SK-MEL-5 (cell line): ENCODE measurements at places on chromosomes 2 and 18.
A peak's percentile ranks its signal among the peaks of the same experiment; 100 is the strongest.

- peak; percentile 100 for DNase-seq
These were observed 32.2 kb downstream of the QPCT start for GRCh38 chr2:37376421-37377186.

DNA sequence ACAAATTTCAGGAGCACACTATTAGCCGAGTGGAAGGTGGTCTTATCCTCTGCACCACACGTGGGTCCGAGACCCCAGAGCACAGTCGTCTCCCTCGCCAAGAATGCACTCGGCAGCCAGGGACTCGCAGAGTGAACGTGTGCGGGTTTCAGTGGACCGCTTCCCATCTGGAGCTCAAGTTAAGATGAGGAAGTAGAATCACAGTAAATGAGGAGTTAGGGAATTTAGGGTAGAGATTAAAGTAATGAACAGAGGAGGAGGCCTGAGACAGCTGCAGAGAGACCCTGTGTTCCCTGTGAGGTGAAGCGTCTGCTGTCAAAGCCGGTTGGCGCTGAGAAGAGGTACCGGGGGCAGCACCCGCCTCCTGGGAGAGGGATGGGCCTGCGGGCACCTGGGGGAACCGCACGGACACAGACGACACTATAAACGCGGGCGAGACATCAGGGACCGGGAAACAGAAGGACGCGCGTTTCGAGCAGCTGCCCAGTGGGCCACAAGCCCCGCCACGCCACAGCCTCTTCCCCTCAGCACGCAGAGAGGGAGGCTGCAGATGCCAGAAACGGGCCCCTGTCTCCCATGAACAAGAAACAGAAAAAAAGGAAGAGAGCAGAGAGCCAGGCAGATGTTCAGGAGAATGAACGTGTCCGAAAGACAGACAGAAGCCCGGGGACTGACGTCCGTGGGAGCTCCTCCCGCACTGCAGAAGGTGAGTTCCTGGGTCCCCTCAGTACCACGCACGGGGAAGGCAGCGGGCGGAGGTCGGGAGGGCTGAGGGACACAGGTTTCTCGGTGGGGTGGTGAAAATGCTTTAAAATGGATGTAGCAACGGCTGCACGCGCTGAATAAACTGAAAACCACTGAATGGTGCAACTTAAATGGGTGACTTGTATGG, 5.4 kb upstream of the KCNG2 start:
- no peak for DNase-seq

GRCh38 chr2:16167451-16167861, 227.1 kb downstream of the MYCN start:
- DNase-seq, result no peak

GRCh38 chr2:174209325-174209724, 39.0 kb downstream of the OLA1 start:
- no peak for DNase-seq

DNA sequence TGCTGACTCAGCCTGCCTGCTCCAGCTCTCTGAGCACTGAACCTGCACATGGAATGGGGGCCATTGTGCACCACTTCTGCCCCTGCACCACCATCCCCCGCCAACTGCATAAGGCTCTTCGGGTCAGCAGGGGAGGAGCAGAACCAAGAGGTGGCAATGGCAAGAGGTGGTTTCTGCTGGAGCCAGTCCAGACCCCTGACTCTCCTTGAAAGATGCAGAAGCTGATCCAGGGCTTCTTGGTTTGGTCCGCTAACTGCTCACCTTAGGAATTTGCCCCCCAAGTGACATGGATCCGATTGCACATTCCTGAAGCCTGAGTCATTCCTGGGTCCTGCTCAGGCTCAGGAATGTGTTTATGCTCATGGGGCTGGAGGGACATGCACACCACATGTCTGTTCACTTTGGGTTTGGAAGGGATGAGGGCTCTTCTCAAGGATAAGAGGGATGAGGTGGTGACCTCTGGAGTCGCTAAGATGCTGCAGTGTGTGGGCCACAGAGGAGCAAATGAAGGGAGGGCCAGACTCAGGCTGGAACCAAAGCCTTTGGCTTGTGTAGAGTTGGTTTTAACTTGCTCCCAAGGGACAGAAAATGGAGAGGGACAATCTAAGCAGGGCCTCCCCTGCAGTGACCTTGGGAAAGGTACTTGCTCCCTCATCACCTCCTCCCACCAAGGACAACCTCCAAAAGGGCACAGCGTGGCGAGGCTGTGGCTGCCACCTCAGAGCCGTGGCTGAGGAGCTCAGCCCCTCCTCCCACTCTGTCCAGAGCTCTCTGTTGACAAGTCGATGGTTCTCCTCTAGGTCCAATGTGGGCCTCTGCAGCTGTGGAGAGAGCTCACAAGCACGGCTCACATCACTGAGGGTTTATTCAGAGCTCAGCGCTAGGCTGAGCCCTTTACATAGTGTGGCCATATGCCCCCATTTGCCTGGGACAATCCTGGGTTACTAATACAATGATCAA, 66.2 kb downstream of the HS1BP3 start:
- peak; percentile 46 for DNase-seq

DNA sequence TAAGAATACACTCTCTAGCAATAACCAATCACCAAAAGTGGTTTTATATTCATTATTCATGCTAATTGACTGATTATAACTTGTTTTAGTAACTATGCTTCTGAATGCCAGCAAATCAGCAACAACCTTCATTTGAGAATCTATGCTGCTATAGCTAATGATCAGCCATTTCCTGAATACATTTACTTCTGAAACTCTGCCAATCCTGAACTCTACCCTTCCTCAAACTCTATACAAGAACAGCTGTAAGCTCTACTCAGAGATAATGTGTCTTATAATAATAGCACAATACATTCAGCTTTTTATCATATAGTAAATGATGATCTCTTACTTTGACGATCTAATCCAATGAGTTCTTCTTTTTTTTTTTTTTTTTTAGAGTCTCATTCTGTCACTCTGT, 85.7 kb upstream of the EPAS1 start:
- DNase-seq, result no peak

DNA sequence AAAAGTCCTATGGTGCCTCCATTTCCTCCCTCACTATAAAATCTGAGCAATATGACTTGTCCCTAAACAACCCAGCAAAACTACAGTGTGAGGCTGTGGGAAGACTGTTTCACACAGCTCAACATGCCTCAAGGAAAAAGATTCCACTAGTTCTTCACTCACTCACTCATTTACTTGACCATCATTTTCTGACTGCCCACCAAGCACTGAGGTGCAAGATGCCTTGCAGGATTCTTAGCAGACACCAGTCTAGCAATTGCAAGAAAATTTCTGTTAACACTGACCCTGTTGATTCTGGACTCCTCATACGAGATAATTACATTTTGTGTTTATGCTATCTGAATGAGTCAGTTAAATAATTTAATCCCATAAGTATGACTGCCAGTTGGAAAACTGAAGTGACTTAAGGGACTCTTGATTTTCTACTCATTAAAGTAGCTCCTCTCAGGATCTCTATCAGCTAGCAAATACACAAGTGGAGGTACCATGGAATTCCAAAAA, 51.9 kb upstream of the PCBP1 start:
- DNase-seq, result no peak

GRCh38 chr2:102848366-102848839, 86.6 kb downstream of the TMEM182 start:
- peak; percentile 88 for DNase-seq

DNA sequence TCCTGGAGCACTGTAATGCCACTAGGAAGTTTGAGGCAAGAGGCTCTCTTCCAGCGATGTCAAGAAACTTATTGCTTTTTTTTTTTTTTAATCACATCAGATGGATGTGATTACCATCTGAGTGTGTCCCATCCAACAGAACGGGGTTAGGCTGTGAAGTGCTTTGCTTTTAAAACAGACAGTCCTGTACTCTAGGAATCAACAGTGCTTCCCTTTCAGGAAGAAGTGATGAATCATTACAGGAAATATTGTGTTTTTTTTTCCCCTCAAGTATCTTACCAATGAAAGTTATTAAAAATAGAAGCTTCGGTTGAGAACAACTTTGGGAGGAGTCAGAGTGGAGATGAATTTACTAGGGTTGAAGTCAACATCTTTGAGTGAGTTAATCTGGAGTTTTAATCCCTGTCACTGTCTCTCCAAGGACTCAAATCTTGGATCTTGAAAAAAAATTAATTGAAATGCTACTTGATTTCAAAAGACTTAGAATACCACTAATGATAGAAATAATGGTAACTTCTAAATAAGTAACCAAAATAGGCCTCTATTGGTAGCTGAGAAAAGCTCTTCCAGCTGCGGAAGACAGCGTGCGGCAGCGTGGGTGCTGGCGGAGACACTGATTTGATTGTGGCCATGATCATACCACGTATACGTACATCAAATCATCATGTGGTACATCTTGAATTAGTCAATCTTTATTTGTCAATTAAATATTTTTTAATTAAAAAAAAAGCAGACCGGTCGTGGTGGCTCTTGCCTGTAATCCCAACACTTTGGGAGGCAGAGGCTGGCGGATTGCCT, 45.5 kb downstream of the GATA6 start:
- peak; percentile 24 for DNase-seq

GRCh38 chr18:33532978-33533377, 45.0 kb upstream of the ASXL3 start:
- DNase-seq, result no peak

DNA sequence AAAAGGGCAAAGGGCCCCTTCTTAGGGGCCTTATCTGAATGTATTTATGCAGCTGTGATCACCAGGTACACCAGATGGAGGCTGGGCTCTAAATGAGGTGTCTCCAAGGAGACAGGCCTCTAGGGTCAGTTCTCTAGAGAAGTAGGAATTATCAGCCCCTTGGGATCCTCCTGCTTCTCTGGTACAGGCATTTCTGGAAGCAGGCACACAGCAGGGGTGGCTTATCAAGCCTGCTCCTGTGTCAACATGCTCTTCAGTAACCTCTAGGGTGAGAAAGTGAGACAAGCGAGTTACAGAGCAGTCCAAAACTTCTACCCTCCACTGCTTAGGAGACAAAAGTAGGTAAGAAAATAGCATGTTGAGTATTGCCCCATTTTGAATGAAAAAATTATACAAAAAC, 13.8 kb downstream of the TPGS2 start:
- DNase-seq, result no peak

DNA sequence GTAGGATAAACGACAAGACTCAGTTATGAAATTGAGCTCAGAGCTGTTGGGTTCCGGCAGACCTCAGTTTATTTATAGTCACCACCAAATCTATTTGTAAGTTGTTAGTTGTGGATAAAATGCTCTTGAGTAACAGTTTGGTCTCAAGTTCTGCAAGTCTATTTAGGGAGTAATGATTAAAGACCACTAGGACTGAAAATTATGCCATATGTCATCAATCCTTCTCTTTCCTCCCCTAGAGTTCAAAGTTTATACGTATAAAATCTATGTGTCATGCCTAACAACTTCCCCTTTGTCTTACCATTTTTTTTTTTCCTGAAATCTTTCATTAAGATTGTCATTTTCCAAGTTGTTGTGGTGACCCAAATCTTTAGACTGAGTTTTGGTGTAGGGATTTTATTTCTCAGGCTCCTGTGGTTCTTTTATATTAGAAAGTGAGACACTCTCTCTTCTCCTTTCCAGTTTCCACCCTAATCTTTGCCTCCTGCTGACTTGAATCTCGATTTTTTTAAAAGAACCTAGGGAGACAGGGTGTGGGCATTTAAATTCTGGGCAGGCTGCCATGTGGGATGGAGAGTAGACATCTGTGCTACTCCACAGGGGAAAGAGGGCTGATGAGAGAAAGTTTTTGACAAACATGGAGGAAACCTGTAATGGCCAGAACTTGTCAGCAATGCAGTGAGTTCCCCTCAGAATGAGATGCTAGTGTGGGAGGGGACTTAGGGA, 51.0 kb downstream of the LAMA3 start:
- no peak for DNase-seq

DNA sequence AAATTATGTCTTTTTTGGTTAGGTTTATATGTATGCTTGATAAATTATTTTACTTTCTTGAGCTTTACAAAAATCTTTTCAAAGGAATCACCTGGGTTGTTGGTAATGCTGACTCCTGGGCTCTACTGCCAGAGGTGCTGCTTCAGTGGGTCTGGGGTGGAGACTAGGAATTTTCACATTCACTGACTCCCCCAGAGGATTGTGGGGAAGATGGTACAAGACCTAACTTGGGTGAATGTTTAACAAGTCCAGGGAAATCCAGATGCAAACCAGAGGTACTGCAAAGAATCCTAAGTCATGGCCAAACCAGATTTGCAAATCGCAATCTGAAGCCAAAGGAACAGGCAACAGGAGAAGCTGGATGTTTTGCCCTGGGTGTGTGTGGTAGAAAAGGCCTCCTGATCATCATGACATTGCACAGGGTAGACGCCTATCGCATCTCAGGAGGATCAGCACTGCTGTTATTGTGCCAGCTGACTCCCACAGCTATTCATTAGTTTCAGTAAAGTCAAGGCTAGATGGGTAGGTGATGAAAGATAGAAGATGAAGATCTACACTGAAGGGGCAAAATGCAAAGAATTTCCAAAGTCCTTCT, 185.2 kb downstream of the BARD1 start:
- no peak for DNase-seq

DNA sequence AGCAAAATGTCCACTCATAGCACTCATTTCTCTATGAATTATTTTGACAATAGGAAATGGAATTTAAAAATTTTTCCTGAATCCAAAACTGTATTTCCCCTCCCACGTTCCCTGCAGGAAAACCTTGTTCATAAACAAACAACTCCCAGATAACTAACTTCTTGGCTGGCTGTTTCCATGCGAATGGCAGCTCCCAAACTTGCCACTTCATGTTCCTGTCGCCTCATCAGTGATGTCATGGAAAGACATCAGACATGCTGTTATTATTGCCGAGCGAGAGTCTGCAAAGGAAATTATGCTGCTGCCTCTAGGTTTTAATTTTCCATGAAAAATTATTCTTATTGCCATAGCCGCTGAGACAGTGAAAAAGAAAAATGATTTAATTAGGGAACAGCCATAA, 117.0 kb upstream of the RIOK3 start:
- DNase-seq, result no peak

DNA sequence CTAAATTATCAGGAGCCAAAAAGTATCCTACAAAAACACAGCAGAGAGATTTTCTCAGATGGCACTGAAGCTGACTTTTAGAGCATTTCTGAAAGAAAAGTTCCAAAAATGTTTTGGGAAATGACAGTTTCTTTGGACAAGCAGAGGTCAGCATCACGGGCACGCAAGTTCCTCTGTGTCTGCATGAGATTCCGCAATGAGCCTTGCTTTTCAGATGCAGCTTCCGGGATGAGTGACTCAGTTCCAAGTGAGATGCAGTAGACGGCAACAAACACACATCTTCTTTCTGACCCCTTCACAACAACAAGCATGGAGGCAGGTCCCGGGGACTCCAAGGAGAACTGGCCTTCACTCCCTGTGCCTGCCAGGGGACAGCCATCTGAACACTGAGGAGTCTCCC, 76.6 kb downstream of the EIPR1 start:
- DNase-seq, result no peak
